ENCODE measurements at places on chromosomes 1 and 21.

- DNase-seq = no peak
Observed at GRCh38 chr21:18411565-18411964, 8.0 kb upstream of the TMPRSS15 start.

- DNase-seq = no peak
Observed at GRCh38 chr21:41779659-41780058, 12.8 kb upstream of the RIPK4 start.

GRCh38 chr1:203353486-203353885 is 2.6 kb upstream of the FMOD start:
- no peak for DNase-seq

DNA sequence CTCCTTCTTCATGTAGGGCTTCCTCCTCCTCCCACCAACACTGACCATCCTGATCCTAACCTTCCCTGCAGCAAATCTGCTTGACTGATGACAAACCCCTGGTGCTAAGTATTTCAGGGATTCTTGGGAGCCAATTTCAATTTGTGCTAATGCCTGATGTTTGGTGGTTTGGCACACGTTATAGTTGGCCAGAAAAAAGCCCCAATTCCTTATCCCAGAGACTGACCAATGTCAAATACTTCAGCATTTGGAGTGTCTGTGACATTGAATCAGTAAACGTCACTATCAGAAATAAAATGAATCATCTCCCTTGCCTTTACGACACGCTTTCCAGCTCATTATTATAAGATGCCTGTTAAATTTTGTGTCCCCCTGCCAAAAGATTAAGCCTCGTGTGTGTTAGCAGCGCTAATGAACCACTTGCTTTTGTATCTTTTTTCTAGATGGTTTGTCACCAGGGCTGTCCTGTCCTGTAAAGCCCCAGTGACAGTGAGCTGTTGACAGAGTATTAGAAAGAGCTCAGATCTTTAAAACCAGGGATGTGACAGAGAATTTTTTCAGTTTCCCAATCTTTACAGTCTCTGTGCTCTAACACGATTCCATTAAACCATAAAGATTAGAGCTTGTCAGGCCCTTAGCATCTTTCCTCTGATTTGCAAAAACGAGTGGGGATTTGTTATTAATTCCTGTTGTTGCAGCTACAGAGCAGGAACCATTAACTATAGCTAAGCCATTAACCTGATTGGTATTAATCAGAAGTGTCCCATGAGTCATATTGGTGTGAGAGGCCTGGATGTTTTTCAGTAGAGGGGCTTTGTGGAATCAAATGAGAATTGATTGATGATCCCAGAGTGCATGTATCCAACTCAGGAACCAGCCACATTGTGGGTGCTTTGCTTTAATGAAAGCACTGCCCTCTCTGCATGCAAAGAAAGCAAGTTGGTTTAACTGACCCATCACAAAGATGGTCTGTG is 665.1 kb upstream of the PLXNA2 start:
- DNase-seq = no peak

DNA sequence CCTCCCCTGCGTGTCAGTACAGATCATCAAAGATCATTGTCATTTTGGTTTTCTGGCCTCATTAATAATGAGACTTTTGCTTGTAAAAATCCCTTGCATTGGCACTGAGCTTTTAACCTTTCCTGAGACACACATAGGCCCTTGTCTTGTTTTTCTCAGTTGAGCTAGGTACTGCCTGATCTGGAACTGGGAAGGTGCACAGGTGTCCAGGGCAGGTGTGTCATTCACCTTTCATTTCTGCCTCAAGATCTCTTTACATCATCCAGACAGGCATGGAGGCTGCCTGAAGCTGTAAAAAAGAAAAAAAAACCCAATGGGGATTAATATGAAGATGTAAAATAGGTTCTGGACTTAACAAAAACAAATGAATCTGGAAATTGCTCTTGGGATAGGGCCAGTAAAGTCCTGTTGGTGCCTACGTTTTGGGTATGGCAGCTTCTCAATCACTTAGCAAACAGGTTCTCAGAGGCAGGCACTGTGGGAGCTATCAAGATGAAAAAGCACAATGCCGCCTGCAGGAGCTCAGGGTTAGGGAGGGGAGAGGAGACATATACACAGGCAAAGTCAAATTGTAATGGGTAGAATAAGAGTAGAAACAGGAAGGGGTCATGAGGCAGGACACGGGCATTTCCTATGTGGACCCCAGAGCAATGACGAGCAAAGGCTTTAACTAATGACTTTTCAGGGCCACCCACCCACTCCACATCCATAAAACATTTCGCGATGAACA is 1.0 kb upstream of the KCNC4 start:
- no peak for DNase-seq

DNA sequence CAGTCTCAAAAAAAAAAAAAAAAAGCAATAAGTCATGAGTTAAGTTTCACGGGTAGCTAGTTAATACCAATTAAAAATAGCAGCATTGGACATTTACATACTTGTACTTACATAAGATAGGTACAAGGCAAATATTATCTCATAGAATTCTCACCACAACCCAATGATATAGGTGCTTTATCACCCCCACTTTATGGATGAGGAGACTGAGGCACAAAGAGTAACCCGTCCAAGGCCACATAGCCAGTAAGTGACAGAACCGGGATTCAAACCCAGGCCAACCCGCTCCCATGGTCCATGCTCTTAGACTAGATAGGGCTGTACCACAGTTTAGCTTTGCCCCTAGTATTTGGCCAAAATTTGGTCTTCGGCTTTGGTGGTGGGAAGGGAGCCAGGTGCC is 132.5 kb upstream of the SLC45A1 start:
- no peak for DNase-seq

DNA sequence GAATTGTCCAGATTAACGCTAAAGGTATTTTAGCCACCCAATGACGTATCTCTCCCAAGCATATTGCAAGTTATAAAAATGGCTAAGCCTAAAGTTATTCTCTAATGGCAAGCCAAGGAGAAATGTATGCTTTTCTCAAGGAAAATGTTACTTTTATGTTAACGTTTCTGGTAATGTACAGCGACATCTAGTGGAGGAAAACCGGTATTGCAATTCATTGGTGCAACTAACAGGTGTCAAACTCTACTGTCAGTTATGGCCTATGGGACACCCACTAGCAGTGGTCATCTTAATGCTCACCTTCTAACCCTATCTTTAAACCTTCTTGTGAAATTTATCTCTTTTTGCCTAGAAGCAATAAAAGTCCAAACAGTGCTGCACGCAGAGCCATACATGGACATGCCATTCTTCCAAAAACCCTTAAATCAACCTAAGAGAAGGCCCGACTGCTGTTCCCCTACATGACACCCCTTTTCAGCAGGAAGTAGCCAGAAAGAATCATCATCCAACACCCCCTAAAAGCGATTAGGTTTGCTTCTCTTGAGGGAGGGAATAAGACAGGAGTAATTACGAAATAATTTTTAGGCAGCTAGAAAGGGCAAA is 68.7 kb upstream of the LRIF1 start:
- DNase-seq = peak; percentile 72

DNA sequence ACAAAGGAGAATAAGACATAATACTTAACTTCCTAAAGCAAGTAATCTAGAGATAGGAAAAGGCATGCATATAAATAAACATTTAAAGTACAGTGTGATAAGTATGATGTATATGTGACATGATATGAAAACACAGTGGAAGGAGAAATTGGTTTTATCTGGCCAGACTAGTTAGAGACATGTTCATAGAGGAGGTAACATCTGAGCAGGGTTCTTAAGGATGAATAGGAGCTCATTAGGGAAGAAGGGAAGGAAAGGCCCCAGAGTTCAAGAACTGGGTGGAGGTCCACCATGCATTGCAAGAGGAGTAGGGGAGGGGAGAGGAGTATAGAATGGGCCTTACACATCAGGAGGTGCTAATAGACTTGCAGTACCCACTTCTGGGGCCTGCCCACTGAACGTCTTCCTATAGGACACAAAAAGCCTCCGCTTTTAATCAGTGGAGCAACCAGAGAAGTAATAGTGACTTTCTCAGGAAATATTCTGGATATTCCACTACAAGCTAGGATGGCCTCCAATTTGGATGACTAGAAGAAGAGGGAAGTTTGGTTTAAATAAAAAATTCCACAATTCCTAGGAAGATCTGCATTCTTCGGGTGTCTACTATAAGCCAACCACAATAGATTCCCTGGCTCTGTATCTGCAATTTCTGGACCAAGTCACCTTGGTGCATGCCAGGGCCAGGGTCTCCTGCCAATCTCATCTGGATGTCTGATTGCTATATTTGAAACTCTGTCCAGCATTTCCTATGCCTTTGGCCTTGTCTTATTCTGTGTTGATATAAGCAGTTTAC is 41.9 kb downstream of the NGF start:
- no peak for DNase-seq

- no peak for DNase-seq
Observed at GRCh38 chr1:220882061-220882891, 3.0 kb downstream of the HLX start.

- DNase-seq = peak; percentile 42
Observed at GRCh38 chr1:32321712-32322291, 14.2 kb downstream of the MARCKSL1 start.
